ENCODE measurements at places on chromosomes 2 and 18.

- DNase-seq: no peak
Measured at GRCh38 chr18:34871435-34871834, 161.3 kb downstream of the DTNA start.

GRCh38 chr18:7482342-7482741 lies 84.8 kb upstream of the PTPRM start:
- DNase-seq: no peak

DNA sequence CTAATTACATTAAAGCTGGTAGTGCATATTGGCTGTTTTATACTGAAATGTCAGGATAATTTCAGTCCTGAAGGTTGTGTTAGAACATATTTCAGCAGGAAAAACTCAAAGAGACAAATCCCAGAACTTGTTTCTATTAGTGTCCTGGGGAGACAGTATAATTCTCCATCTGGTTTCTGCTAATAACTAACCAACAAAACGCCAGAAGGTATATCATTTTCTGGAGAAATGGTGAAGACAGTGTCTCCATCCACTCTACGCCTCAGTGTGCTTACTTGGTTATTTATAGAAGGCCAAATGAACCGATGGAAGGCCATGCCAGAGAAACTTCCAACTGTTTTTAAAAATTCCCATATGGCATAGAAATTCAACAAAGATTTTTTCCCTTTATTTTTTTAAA lies 41.6 kb downstream of the GCA start:
- no peak for DNase-seq

GRCh38 chr2:160294339-160294803 lies 94.3 kb upstream of the ITGB6 start:
- peak; percentile 46 for DNase-seq

DNA sequence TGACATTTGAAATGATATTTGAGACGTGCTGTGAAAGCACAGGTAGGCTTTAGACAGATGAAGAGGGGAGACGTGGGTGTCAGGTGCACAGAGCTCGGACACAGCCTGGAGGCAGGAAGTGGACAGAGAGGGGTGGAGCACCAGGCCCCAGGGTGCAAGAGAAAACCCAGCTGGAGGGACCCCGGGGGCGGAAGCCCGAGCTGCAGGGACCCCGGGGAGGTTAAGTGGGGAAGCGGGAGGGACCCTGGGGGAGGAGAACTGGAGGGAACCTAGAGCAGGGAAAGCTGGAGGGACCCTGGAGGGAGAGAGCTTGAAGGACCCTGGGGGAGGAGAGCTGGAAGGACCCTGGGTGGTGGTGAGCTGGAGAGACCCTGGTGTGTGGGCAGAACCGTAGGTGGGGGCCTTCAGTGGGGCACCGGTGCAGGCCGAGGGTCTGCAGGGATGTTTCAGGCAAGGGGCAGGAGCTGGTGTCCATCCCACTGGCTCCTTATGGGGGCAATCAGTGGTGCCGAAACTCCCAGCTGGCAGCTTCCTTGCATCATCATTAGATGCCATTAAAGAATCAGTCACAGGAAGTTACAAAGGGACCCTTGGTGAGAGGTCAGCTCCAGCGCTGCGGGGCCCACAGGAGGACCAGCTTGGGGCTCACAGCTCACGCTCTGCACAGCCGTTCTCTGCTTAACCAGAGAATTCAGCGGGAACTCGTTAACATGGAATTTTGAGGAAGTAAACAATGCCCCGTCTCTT lies 246.6 kb downstream of the EIPR1 start:
- DNase-seq: no peak

DNA sequence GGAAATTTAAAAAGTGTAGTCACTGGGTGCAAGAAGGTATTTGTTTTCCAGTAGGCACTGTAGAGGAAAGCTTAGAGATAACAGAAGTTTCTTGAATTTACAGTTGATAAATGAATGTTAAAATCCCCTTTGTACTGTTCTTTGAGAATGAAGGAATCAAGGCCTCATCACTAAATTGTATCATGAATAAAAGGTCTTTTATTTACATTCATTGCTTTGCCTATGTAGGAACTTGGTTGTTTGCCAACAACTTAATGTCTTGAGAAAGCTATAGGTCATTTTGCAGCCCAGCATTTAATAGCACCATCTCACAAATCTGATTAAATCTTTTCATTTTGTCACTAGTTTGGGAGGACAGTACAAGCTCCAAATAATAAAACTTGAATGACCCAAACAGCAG lies 213.9 kb upstream of the ITGA4 start:
- no peak for DNase-seq

- peak; percentile 78 for DNase-seq
Measured at GRCh38 chr2:99682275-99683060, 192.7 kb upstream of the REV1 start.

DNA sequence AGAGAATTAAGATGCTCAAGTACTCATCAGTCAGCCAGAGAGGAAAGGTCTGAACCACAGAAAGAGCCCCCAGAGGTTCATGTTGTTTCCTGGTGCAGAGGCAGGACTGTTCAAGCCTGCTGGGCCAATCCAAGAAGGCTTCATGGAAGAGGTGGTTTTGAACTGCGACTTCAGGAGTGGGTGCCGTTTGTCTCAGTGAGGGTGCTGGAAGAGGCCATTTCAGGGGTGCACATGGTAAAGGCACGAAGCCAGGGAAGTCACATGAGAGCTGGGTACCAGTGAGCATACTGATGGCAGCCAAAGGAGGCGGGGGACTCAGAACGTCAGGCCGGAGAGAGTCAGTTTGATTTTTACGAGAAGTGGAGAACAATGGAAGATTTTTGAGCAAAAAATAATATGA lies 55.5 kb downstream of the EMILIN2 start:
- no peak for DNase-seq

GRCh38 chr18:33749834-33750233 lies 171.8 kb downstream of the ASXL3 start:
- DNase-seq: no peak

- peak; percentile 16 for DNase-seq
Measured at GRCh38 chr2:158179660-158180059, 78.0 kb downstream of the UPP2 start.

- DNase-seq: no peak
Measured at GRCh38 chr2:121969766-121970639, 214.6 kb downstream of the TSN start.

- DNase-seq: peak; percentile 33
Measured at GRCh38 chr2:205704127-205704741, 21.9 kb downstream of the NRP2 start.

GRCh38 chr2:223619486-223620129 lies 17.4 kb upstream of the SCG2 start:
- DNase-seq: no peak

DNA sequence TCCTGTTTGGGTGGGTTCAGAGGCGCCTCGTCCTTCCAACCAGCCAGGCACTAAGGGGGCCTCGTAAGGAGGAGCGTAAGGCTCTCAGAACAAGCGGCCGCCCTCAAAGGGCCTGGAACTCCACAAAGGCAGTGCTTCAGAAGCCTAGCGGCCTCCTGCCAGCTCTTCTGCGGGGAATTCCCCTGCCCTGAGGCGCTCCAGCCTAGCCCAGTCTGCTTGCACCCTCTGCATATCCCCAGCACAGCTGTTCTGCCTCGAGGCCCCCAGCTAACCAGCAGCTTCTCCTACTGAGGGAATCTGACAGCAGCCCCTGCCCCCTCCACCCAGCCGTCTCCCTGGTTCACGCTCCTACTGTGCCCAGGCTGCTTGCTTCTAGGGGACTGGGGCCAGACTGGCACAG lies 265.9 kb downstream of the TFCP2L1 start:
- DNase-seq: no peak

DNA sequence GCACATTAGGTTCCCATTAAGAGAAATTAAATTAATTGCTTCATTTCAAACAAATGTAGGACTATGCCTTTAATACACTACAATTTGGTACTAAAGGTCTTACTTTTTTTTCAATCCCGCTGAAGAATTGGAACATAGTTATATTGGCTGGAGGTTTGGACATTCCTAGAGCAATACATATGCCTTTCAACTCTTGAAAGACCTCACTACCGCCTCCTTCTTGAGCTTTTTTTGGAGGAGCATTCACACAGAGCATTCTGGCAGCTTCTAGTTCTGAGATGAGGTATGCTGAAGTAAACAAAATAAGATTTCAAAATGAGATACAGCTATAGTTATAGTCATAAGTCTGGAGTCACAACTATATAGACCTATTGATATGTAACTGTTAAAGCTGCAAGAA lies 10.9 kb downstream of the FAM98A start:
- no peak for DNase-seq

DNA sequence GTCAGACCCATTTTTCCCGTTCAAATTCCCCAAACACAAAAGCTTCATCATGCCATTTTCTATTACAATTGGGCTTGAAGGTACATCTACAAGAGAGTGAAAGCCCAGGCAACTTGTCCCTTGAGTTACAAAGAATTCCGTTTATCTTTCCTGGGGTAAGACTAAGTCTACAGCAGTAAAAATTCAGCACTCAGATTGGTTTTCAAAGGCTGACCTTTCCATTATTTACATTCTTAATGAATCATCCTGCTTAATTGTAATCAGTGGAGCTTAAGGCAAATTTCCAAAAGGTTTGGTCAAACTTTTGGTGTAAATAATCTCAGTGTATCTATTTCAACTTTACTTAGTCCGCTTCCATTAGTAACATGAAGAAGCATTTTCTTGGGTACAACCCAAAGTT lies 33.4 kb upstream of the ST3GAL5 start:
- no peak for DNase-seq

- DNase-seq: no peak
Measured at GRCh38 chr2:7452110-7452876, 535.1 kb downstream of the RNF144A start.

- peak; percentile 93 for DNase-seq
Measured at GRCh38 chr2:64311948-64312621, 141.9 kb upstream of the LGALSL start.

GRCh38 chr2:101115664-101116063 lies 35.5 kb downstream of the TBC1D8 start:
- DNase-seq: no peak

GRCh38 chr2:175620106-175620505 lies 382.0 kb downstream of the LNPK start:
- DNase-seq: no peak

DNA sequence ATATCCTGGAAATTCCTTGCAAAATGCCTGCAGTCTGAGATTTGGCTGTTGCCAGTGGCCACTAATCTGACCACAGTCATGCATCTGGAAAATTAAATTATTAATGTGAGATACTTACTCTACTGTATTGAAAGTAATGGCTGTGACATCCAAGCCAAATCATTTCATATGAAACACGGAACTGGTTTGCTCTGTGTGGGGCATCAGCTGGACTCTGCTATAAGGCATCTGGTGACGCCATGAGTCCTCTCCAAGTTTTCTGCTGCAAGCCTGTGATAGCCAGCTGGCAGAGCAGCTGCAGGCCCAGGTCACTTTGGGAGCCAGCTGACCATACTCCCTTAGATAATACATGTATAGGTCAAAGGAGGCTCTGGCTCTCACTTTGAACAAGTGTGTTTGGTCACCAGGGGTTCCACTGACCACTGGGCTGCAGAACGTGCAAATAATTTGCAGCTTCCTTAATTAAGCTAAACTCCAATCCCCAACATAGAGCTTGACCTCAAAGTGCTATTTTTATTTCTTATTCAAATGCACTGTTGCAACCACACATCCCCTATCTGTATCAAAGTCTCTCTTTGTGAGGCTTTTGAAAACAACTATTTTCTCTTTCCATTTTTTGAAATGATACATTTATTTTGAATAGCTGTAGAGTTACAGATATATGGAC lies 152.9 kb downstream of the NCKAP5 start:
- no peak for DNase-seq

- no peak for DNase-seq
Measured at GRCh38 chr2:228602288-228602687, 420.8 kb upstream of the SPHKAP start.

DNA sequence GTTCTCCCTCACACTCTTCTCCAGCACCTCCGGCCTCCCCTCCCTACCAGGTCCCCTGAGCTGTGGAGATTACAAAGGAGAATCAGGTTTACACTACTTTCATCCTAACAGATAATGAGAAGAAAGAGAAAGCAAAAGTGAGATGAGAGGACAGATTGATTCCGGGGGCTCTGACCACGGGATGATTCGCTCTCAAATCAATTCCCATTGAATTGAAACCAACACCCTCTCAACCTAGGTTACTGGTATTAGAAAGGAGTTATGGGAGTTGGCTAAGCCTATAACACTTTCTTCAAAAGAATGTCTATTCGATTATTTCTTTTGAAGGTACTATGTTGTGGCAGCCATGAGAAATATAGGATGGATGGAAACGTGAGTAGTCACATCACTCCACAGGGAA lies 386.2 kb upstream of the TNP1 start:
- no peak for DNase-seq

DNA sequence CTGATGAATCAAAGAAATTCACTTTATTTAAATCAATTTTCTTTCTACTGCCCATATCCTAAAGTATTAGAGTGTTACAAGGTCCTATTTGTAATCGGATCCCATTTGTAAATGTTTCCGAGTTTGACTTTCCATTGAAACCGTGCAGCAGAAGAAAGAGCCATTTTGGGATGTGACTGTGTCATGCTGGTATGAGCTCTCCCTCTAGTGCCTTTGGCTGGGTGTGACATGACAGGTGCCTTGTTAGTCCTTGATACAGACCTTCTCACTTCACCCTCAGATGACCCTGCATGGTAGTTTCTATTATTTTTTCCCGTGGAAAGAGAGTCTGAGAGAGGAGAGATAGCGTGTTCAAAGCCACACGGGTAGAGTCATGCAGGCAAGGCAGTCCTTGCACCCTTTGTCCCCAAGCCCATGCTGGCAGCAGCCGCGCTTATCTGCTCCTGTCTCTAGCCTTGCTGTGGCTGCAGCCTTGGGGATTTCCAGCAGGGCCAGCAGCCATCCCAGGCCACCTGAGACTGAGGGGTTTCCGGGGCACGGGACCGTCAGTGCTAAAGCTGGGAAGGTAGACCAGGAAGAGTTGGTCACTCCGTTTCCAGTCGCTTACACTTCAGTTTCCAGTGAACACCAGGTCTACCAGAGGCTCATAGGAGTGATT lies 21.4 kb downstream of the CHMP1B start:
- DNase-seq: peak; percentile 48

- no peak for DNase-seq
Measured at GRCh38 chr2:55923982-55924321, 370 bp upstream of the EFEMP1 start.

GRCh38 chr2:46686811-46687210 lies 207.4 kb downstream of the TMEM247 start:
- no peak for DNase-seq

GRCh38 chr2:162916286-162916801 lies 77.8 kb upstream of the KCNH7 start:
- DNase-seq: no peak

DNA sequence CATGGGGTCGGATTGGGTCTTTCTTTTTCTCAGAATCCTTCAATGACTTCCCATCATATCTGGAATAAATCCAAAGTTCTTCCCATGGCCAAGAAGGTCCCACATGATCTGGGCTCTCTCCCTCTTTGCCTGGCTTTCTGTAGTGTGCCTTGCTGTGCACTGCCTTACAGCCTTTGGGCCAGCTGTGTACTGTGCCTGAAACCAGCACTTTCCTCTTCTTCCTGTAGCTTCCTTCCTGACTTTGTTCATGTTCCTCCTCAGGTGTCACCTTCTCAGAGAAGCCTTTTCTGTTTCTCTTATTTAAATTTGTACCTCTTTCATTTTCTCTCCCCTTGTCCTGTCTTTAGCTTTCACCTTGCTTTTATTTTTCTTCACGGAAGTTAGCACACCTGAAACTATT lies 4.3 kb upstream of the CDCA7 start:
- DNase-seq: no peak
